GM23338 (cell line): ENCODE measurements at places on chromosomes 7 and 10.
A peak's percentile ranks its signal among the peaks of the same experiment; 100 is the strongest.

- no peak for DNase-seq
Measured at GRCh38 chr7:44060948-44061644, 4.3 kb downstream of the PGAM2 start.

- peak; percentile 6 for DNase-seq
Measured at GRCh38 chr10:14839305-14839695, 1.2 kb downstream of the HSPA14 start.

- DNase-seq: no peak
Measured at GRCh38 chr7:99428972-99429566, 9.5 kb downstream of the PTCD1 start.

- no peak for DNase-seq
Measured at GRCh38 chr7:149027055-149027454, 1.2 kb downstream of the PDIA4 start.

DNA sequence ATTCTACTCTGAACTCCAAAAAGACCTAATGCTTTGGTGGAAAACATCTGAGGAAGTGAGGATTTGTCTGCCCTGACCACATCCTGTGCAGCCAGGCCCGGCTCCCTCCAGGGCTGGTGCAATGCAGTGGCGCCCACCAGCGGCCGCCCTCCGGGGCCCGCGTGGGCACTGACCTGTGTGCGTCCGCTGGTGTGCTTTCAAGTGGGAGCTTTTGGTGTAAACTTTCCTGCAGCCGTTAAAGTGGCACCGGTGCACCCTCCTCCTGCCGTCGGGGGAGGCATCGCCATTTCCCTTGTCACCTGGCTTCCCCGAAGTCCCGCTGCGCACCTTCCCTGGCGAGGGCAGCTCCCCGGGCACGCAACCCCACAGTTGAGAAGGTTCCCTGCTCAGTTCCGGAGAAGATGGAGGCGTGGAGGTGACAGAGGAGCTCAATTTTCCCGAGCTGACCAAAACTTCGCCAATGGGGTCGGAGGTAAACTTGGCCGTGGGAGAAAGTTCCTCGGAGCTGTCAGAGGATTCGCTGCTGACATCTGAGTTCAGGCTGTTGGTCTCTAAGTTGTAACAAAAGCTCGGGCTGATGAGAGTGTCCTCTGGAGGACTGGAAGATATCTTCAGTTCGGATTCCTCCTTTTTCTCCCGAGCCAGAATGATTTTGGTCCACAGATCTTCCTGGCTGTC, 3.4 kb downstream of the KLF6 start:
- no peak for DNase-seq
